BJ (cell line): ENCODE measurements at places on chromosomes 11 and 22.
A peak's percentile ranks its signal among the peaks of the same experiment; 100 is the strongest.

DNA sequence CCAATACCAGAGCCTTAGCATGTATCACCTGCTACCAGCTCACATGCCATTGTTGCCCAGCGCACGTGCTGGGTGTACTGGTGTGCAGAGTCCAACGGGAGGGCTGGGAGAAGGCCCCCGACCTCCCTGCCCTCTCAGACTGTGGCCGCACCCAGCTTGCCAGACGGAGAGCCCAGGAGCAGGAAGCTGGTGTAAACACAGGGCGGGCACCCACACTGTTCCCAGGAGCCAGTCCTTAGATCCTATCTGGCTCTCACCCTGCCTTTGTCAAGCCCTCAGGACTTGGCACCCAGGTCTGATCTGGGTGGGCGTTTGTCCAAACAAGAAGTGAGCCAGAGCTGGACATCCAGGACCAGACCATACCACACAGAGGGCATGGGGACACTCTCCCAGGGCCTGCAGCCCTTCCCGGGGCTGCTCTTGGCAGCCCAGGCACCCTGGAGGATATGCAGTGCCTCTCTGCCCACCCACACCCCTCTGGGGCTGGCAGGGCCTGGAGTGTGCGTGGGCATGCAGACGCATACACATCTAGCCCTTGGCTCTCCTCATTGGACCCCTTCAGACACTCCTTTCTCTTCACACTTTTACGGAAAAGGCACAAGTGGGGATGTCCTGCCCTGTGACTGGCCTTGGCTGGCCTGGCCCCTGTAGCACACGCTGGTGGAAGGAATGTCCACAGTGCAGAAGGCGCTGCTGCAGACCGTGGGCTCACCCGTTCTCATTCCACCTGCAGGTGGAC is 19.9 kb upstream of the CLDN5 start:
- no peak for DNase-seq

DNA sequence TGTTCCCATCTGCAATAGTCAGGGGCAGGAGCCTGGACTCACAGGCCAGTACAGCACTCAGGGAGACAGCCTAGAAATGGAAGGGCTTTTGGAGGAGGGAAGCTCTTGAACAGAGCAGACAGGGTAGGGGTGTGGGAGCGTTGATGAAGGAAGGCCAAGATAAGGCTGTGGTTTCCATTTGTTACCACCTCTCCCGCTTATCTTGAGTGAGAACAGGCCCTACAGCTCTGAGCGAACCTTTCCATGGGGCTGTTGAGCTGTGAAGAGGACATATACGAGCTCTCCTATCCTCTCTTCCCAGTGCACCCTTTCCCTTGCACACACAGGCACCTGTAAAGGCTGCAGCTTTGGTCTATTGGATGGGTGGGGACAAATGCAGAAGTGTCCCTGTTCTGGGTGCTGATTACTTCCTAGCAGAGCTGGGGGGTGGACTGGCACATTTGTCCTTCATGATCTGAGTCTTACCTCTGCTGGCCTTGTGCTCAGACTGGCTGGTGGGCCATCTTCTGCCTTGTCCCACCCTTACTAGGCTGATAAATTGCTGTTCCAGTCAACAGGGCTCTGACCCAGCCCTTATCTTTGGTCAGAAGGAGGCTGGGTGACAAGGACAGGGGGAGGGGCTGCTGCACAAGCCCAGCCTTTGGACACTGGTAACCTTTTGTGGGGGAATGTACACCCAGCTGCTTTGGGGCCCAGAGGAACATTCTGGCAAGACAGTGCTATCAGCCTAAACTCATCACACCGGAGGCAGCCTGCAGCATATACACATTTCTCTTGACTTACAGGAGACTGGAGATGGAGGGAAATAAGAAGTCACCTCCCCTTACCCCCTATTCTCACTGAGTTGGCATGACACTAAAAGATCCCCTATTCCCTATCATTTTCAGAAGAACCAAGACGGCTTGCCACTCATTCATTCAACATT is 80.1 kb upstream of the NNMT start:
- no peak for DNase-seq

GRCh38 chr11:863023-863909 is 20.6 kb downstream of the TSPAN4 start:
- no peak for DNase-seq

GRCh38 chr11:111633248-111633647 is 31.0 kb downstream of the SIK2 start:
- no peak for DNase-seq

GRCh38 chr22:28658448-28658847 is 21.2 kb downstream of the TTC28 start:
- DNase-seq, result no peak

DNA sequence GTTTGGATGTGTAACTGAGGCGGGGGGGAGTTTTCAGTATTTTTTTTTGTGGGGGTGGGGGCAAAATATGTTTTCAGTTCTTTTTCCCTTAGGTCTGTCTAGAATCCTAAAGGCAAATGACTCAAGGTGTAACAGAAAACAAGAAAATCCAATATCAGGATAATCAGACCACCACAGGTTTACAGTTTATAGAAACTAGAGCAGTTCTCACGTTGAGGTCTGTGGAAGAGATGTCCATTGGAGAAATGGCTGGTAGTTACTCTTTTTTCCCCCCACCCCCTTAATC is 2.3 kb downstream of the MALAT1 start:
- DNase-seq, result no peak

DNA sequence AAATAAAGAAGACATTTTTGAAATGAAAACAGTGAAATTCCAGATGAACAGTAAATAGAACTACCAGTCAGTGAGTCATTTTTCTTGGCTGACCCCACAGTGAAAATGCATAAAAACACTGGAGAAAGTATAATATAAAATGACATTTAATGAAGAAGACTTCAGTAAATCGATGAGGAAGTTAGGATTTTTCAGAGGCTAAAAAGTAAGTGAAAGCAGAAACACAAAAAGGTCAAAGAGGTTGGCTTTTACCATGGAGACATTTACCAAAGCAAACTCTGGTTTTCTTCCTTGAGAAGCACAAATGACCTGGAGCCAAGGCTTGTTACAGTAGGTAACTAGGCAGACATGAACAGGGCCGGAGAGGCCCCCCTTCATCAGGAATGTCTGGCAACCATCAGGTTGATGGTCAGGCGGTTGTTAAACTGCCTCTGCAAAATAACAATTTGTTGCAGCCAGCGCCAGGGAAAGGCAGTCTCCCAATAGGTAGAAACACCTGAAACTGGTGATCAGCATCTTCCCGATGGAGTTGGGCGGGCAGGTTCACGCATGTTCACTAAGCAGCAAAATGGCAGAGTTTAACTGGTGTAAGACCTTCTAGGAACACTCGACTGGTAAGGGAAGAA is 16.7 kb upstream of the TMEM123 start:
- peak; percentile 77 for DNase-seq

- DNase-seq, result no peak
Observed at GRCh38 chr11:67120881-67121710, 2.0 kb downstream of the KDM2A start.

- no peak for DNase-seq
Observed at GRCh38 chr22:42612336-42612735, 2.3 kb downstream of the POLDIP3 start.

GRCh38 chr11:43986881-43987280 is 44.4 kb downstream of the C11orf96 start:
- no peak for DNase-seq

DNA sequence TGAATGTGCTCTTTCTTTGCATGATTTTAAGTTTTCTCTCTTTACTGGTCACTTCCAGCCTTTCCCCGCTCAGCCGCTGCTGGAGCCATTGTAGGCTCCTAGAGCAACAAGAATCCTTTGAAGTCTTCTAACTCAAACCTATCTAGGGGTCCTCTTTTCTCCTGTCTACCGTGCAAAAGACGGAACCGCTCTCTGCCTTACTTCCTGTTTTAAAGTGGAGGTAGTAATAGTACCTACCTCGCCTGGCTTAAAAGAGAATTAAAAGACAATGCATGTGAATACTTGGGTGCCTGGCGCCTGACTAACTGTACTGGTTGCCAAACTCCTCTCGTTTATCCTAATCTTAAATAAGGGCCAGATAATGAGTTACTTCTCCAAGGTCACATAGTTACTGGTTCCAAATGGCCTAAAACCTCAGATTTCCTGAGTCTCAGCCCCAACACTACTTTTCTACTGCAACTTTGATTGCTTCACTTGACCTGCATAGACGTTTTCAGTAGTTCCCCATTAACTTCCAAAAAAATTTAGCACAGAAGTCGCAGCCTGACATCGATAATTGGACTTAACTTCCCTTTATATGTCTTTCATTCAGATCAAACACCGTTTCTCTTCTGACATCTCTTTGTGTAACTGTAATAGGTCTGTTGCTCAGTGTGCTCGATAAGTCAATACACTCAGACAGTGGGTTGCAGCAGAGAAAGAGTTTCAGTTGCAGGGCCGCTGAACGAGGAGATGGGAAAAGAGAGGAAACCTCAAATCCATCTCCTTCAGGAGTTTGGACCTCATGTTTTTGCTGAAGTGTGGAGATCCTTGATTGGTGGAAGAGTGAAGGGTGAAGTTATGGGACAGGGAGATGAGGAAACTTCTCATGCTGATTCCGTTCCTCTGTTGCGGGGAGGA is 891 bp downstream of the SAMM50 start:
- no peak for DNase-seq

- no peak for DNase-seq
Observed at GRCh38 chr11:107804971-107805370, 53.6 kb downstream of the SLC35F2 start.

DNA sequence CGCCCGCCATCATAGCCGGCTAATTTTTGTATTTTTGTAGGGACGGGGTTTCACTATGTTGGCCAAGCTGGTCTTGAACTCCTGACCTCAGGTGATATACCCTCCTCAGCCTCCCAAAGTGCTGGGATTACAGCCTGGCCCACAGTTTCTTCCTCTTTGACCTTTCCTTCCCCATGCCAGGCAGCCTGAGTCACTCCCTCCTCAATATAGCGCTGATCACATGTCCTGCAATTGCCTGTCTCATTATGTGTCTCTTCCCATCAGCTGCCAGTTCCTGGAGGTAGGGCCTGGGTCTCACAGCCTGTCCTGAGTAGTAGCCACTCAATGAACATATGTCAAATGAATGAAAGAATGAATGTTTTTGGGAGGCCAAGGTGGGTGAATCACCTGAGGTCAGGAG is 43.0 kb upstream of the CCDC134 start:
- no peak for DNase-seq

DNA sequence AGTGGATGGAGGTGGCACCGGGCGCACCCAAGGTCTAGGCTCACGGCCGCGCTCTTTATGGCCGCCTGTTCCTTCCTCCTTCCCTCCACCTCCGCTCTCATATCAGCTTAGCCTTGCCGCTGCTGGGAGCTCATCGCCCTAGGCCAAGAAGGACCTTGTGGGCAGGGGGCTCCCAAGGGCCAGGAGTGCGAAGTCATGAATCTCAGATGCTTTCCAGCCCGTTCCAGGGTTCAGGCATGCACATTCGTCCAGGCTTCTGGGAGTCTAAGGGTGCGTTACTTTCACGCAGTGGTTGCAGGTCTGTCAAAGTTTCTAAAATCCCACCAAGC is 4.1 kb upstream of the GALR3 start:
- no peak for DNase-seq

DNA sequence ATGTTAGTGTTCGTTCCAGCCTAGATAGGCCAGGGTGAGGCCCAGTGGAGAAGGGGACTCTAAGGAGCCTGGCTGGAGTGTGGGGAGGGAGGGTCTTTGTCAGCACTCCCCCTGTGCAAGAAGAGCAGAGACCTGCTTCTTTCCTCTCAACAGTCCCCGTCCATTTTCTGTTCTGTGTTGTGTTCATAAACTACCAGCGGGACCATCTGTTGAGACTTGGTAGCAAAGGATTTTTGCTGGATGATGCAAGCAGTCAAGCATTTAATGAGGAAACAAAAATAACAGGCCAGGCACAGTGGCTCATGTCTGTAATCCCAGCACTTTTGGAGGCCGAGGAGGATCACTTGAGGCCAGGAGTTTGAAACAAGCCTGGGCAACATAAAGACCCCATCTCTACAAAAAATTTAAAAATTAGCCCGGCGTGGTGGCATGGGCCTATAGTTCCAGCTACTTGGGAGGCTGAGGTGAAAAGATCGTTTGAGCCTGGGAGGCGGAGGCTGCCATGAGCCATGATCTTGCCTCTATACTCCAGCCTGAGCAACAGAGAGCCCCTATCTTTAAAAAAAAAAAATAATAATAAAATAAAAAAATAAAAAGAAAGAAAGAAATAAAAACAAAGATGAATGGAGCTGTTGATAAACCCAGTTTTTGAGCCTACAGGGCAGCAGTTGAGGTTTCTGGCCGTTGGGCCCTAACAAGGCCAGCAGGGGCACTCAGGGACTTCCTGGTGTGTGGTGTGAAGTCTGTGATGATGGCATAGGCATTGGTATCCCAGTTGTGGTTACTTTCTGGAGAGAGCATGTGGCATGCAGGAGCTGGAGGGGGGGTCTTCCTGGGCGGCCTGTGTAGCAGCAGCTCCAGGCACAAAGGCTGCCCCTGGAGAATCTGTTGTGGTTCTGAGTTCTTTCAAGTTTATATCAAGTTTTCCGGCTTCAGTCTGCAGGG is 1.7 kb upstream of the TXNRD2 start:
- DNase-seq, result peak; percentile 78
